ENCODE measurements at places on chromosomes 1 and 21. TPM values are rescaled to one million over a fixed set of nuclear protein-coding genes. Genes with fewer than 3 reads are reported as not detected.

DNA sequence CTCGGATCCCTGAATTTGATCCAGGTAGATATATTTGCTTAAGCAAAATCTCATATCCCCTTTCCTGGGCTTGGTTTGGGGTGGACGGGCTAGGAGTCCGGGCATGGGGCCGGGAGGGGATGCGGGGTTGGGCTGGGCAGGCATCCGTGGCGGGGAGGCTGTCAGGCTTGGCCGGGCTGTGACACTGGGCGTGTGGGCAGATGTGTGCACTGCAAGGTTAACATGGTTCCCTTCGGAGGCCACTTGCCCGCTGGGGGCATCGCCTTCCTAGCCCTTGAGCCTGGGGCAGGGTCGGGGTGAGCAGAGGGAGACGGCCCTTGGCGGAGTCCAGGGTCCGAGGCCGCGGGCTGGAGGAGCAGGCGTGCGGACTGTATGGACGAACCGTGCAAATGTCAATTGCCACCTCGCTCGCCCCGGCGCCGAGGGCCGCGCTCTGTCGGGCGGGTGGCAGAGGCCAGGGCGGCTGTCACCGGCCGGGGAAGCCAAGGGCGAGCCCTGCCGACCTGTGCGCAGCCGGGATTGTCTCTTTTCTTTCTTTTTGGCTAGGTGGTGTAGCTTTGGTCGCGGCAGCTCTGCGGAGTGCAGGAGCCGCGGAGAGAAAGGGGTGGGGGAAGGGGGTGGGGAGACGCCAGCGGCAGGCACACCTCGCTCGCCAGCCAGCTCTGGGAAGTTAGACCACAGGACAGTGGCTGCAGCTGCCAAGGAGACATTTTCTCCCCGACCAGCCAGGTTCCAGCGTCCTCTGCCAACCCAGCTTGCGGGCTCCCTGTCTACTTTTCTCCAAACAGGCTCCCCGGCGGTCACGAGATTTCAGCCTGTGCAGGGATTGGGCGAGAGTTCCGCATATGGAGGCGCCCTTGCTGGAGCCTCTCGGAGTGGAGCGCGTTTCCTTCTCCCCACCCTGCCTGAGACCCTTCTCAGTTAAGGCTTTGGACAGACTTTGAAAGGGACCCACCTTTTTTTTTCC, 1.3 kb downstream of the RCOR3 start:
- DNase-seq, result peak; percentile 81
- H3K4me3 ChIP-seq, result peak overlapping the region; percentile 78
- no peaks in the 10 kb centered on the region for H3K27me3 ChIP-seq
- H3K36me3 ChIP-seq, result no peaks in the 10 kb centered on the region

DNA sequence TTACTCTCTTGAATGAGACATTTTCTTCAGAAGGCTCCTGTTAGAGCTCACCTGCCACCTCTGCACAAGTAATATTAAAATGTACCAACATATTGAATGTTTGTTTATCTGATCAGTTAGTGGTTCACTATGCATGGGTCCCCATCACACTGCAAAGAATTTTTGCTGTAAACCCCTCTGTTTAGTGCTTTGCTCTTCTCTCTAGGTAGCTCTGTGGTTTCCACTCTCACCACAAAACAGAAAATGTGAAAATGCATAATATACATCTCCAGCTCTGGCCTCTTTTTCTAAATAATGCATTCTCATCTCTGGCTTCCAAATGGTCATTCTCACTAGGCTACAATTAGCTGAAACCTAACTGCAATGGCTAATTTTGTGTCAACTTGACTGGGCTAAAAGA, 176.7 kb downstream of the TRIM33 start:
- H3K27me3 ChIP-seq, result no peaks in the 10 kb centered on the region
- no peaks in the 10 kb centered on the region for H3K36me3 ChIP-seq
- no peak for DNase-seq

DNA sequence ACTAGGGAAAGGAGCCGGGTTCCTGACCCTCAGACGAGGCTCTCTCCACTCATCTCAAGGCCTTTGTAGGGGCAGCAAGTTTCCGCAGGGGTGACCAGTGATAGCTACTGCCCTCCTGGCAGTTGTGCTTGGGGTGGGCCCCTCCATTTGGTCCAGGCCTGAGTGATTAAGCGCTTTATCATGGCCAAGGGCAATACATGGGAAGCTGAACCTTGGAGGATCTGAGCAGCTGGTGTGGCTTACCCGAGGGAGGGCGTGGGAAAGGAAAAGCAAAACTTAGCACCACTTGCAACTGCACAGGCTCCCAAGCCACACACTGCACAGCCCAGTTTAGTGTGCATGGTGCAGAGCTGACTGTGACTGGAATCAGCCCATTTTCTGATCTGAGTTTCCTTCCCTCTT, 47.8 kb downstream of the GADD45A start:
- no peaks in the 10 kb centered on the region for H3K27me3 ChIP-seq
- no peak overlapping the region for H3K27ac ChIP-seq
- H3K36me3 ChIP-seq, result no peaks in the 10 kb centered on the region

DNA sequence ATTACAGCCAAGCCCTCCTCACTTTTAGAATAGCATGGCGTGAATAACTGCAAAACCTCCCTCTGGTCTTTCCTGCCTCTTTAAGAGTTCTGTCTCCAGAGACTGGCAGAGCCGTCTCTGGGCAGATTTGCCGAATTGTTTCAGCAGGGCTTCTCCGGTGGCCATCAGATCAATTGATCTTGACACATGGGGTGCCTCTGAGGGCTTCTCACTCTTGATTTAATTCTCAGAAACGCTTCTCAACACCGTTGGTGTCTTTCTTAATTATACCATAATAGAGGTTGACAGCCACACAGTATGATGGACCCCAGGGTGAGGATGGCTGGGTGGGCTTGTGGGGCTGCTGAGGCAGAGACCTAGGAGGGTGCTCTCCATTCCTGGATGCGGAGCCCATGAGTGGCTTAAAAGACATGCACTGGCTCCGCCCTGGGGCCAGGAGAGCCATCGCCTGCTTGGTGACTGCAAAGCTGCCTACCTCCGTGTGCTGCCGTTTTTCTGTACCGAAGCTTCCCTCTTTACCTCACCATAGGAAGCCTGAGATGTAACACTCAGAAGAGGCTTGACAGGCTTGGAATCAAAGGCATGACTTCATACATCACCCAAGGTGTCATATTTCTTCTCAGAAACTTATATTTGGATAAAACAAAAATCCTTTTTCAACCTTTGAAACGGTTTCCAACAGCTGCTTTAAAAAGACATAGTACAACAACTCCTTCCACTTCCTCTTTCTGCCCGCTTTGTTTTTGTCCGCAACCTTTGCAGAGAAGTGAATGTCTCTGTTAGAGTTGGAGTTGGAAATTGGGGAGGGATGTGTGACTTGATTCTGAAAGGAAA, 82.9 kb downstream of the GALNT2 start:
- H3K27me3 ChIP-seq, result no peaks in the 10 kb centered on the region
- DNase-seq, result no peak
- no peak overlapping the region for H3K27ac ChIP-seq
- peaks cover 63% of the 10 kb centered on the region for H3K4me1 ChIP-seq

DNA sequence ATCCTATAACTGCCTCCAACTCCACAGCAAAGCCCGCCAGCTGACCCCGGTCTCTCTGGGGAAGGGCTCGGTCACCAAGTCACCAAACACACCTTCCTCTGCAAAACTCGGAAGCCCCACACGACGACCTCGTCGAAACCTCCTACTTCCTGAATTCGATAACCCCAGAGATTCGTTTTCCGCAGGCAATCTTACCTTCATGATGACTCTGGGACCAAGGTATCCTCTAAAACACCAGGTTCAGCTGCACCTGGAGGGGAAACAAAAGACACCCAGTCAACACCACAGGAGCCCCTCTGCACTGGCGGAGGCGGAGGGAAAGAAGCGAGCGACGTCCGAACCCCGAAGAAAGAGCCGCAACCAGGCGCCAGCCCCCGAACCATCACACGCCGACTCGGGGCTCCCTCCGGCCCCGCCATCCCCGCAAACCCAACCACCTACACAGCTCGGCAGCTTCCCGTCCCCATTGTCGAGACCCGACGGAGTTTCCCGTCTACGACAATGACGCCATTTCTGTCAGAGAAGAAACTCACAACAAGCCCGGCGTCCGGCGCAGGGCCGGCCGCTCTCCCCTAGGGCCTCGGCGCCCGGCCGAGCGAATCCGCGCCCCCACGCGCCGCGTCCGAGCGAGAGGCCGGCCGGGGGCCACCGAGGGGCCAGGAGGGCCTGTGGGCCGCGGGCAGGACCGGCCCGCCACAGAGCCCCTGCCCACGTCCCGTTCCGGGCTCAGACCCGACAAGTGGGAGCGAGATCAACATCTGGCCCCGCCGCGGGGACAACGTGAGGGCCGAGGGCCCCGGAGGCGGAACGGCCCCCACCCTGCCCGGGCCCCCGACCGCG, 1.0 kb downstream of the ARID4B start:
- peaks cover 16% of the 10 kb centered on the region for H3K36me3 ChIP-seq
- H3K27me3 ChIP-seq, result no peaks in the 10 kb centered on the region
- H3K27ac ChIP-seq, result peak overlapping the region; percentile 94
- H3K4me3 ChIP-seq, result peak overlapping the region; percentile 96
- DNase-seq, result peak; percentile 60
- peaks cover 37% of the 10 kb centered on the region for H3K4me1 ChIP-seq

- H3K4me1 ChIP-seq, result peaks cover 20% of the 10 kb centered on the region
- H3K36me3 ChIP-seq, result no peaks in the 10 kb centered on the region
- no peak overlapping the region for H3K27ac ChIP-seq
- H3K4me3 ChIP-seq, result no peak overlapping the region
- DNase-seq, result peak; percentile 53
These were observed 226.2 kb downstream of the KIF26B start for GRCh38 chr1:245380790-245381535.

DNA sequence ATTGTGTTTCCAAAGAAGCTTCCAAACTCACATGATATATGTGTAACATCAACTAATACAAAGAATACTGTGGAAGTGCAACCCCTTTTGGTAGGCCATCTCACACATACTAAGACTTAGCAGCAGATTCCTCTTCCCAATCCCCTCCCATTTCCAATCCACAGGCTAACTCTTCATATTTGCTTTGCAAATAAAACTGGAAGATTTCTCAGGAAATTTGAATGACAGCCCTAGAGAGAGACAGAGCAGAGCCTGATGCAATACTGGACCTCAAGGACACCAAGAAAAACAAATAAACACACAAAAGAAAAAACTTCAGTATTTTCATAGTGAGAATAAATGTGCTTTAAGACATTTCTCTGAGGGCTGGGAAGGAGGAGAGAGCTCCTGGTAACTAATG, 190.2 kb upstream of the BRINP3 start:
- no peak overlapping the region for H3K27ac ChIP-seq
- no peaks in the 10 kb centered on the region for H3K36me3 ChIP-seq
- no peak for DNase-seq

DNA sequence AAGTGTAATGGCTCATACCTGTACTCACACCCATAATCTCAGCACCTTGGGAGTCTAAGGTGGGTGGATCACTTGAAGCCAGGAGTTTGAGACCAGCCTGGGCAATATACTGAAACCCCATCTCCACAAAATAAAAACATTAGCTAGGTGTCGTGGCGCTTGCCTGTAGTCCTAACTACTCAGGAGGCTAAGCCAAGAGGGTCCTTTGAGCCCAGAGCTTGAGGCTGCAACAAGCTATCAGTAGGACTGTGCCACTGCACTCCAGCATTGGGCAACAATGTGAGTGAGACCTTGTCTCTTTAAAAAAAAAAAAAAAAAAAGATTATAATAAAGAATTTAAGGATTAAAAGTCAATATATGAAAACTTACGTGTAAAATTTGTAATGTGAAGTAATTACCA, 11.7 kb downstream of the BPNT1 start:
- no peak overlapping the region for H3K27ac ChIP-seq
- no peak for DNase-seq
- no peaks in the 10 kb centered on the region for H3K27me3 ChIP-seq
- H3K4me1 ChIP-seq, result no peaks in the 10 kb centered on the region
- no peak overlapping the region for H3K4me3 ChIP-seq

FCGR1A gene
- total RNA-seq, result not detected

PADI1 gene
- 0.09 TPM for total RNA-seq

NBPF1 gene
- 54.9 TPM for total RNA-seq

RAB42 gene
- 2.2 TPM for total RNA-seq

KCNK1 gene
- total RNA-seq, result 0.11 TPM

DIP2A gene
- 54.1 TPM for total RNA-seq

PDZK1IP1 gene
- not detected for total RNA-seq

NBPF4 gene
- total RNA-seq, result not detected

MAP10 gene
- total RNA-seq, result 3.3 TPM

HENMT1 gene
- total RNA-seq, result 3.7 TPM

IFI16 gene
- 5.4 TPM for total RNA-seq

RBBP5 gene
- total RNA-seq, result 30.1 TPM

SYDE2 gene
- 10.9 TPM for total RNA-seq

C1QA gene
- total RNA-seq, result not detected

Data from neural progenitor cell (in vitro differentiated cells).